ENCODE measurements at places on chromosomes 12 and 14.

GRCh38 chr14:100093319-100093718 lies 28.1 kb downstream of the EVL start:
- no peak for DNase-seq

DNA sequence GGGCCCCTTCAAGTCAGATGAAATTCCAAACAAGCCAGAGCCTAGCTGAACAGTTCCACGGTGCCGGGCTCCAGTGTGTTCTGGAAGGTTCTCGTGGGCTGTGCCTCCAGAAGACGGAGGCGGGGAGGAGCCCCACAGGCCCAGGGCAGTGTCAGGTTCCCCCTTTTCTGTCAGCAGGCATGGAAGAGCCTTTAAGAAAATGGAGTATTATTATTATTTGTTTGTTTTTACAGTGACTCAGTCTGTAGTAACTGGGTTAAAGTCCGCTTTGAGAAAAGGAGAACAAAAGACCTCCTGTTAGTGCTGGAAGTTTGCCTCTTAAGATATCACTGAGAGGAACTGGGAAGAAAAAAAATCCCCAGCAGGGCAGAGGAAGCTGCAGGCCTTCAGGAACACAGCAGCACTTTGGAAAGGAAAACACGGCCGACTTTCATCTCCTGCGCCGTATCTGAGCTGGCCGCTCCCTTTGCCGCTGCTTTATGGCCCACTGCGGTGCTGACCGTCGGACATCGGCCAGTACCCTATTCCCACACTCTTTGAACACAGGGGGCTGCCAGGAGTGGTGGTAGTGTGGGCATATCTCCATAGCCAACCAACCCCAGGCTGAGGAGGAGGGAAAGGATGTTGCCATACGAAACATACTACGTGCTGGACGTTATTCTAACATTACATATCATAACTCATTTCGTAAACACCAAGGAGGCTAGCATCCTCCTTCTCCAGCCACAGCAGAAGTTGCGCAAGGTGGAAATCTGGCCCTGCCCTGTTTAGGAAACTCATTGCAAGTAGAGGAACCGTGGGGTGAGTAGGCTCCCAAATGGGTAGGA lies 194.0 kb downstream of the ZFP36L1 start:
- no peak for DNase-seq

DNA sequence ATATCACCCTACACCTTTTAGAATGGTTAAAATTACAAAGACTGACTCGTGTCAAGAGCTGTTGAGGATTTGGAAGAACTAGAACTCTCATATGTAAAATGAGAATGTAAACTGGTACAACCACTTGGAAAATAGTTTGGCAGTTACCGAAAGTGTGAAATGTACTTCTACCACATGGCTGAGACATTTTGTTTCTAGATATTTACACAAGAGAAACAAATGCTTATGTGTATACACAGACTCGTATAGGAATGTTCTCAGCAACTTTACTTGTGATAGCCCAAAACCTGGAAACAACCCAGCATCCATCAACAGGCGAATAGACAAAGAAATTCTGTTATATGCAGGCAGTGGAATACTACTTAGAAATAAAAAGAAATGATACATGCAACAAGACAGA lies 103.0 kb downstream of the BRMS1L start:
- DNase-seq, result no peak

- no peak for DNase-seq
Measured at GRCh38 chr14:74618078-74618952, 6.3 kb upstream of the LTBP2 start.

DNA sequence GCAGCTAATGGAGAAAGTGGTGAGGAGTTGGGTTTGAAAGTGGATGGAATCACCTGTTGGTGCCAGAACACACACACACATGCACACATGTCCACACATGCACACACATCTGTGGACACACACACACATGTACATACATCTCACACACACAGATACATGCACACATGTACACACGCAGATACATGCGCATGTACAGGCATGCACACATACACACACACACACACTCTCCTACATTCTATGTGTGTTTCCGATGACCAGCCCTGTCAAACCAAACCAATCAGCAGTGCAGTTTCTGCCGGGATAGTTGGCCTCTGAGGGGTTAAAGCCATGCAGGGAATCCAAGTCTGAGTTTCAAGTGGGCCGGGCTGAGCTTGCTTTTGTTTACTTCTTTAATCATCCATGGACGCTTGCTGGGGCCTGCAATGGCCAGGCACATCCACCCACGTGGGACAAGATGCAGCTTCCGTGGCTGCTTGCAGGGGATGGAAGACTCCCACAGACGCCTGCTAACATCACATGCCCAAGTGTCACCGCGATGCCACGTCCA lies 52.5 kb downstream of the GALNT9 start:
- DNase-seq, result no peak

DNA sequence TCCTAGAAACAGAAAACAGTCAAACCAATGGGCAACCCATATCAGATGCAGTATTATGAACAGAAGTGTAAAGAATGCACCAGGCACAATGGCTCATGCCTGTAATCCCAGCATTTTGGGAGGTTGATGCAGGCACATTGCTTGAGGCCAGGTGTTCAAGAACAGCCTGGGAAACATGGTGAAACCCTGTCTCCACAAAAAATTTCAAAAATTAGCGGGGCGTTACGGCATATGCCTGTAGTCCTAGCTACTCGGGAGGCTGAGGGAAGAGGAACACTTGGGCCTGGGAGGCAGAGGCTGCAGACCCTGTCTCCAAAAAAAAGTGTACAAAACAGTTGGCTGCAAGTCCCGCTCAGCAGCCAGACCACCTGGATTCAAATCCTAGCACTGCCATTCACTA lies 4.9 kb downstream of the PXN start:
- DNase-seq, result no peak

GRCh38 chr14:75941030-75941429 lies 40.8 kb downstream of the TGFB3 start:
- no peak for DNase-seq

- no peak for DNase-seq
Measured at GRCh38 chr12:103475073-103475472, 20.7 kb downstream of the C12orf42 start.

GRCh38 chr12:74129702-74130101 lies 407.9 kb upstream of the ATXN7L3B start:
- DNase-seq, result no peak

DNA sequence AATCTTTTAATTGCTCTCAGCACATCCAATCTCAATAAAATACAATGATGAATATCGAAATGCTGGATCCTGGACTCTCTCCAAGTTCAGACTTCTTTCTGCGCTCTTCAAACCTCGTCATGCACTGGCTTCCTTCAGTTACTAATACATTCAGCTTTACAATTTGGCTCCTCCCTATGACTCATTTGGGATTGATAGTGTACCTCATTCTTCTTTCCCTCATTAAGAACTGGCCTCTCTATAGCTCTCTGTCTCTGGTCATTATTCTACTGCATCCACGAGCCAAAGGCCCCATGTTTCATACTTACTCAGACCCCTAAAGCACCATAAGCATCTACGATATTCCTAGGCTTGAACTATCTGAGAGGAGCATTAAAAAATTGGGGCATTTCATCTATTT lies 4.9 kb downstream of the TSPAN8 start:
- DNase-seq, result no peak
